Type B pancreatic cell (in vitro differentiated cells): ENCODE measurements at places on chromosomes 12 and 14.

DNA sequence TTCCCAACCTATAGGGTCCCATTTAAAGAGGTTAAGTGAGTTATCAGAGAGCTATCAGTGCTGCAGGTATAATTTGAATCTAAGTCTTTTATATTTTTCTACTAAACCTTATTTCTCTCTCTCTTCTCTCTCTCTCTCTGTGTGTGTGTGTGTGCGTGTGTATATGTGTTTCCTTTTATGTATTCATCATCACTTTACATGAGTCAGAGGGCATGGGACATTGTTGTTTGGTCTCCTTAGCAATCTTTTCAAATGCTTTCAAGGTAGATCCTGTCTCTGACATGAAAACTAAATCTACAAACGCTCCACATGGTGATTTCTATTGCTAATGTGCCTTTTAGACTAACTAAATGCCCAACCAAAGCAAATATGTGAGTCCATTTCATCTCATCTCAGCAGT lies 459.7 kb downstream of the BTG1 start:
- H3K36me3 ChIP-seq = no peaks in the 10 kb centered on the region
- H3K27ac ChIP-seq = no peak overlapping the region
- DNase-seq = no peak
- H3K4me3 ChIP-seq = no peak overlapping the region
- H3K27me3 ChIP-seq = no peaks in the 10 kb centered on the region

DNA sequence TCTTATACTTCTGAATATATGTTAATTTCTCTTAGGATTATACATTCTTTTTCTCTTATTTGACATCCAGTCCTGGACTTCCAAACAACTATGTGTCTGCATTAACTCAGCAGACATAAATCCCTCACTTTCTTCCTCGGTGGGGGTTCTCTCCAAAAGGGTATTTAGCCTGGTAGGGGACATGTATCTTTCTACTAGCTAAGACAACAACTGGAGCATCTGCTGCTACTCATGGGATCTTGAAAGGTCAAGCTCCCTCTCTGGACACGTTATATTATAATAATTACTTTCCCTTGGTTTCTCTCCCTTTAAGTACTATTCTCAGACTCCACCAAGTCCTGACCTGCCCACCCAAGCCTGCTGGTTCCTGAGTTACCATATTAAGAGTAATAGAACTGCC lies 983.7 kb upstream of the FLRT2 start:
- H3K4me1 ChIP-seq = peaks cover 18% of the 10 kb centered on the region
- no peak overlapping the region for H3K4me3 ChIP-seq
- H3K27ac ChIP-seq = no peak overlapping the region
- DNase-seq = no peak

DNA sequence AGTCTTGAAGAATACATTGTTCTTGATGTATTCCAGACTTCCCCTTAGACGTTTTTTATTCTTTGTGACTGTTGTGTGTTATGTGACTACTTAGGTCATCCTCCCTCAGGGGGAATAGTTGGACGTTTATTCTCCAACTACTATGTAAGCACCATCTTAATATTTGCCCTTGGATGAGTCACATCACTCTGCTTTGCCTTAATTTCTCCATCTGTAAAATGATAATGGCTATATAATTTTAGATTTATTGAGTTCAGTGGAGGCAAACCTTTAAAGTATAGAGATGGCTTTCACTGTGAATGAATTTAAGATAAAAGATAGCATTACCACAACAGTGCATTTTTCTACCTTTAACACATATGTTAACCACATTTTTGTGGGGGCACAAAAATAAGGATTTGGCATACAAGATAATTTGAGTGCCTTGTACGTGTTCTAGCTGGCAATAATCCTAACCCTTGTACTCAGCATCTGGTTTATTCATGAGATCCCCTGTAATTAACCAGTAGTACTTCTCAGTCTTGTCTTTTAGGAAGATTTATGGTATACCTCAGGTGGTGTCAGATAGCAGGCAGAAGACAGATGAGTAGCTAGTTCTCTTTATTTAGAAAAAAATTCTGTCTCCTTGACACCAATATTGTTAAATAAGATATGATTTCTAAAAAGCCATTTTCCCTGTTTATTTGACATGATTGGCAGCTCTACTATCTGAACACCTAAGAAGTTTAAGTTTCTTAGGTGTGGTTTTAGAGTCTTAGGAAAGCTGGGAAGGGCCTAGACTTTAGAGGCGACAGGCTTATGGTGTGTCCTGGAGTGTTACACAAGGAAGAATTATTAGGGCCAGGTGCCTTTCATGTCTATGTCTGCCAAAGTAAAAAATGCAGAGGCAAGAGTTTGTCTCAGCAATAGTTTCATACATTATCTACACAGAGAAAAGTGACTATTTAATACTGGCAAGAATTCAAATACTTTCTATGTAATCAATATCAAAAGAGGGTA lies 152.3 kb downstream of the RAD51B start:
- H3K36me3 ChIP-seq = peaks cover 18% of the 10 kb centered on the region
- DNase-seq = no peak
- H3K4me1 ChIP-seq = peaks cover 38% of the 10 kb centered on the region

- H3K27ac ChIP-seq = peak overlapping the region; percentile 36
- H3K4me3 ChIP-seq = no peak overlapping the region
Observed at GRCh38 chr14:99951085-99951484, 114.1 kb upstream of the EVL start.

DNA sequence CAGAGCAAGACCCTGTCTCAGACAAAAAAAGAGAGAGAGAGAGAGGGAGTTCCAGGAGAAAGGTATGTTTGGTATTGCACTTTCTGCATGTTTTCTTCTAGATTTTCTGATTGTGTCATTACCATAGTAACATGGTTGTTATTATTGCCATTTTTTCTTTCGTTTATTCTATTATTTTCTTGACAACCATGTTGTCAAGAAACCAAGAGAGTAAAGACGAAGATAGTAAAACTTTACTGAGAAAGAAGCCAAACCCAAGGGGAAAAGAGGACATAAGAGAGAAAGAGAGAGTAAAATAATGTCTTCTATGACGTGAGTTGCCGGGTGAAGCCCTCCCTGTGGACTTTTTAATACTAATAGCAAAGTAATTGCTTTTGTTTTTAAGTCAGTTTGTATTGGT lies 1186.0 kb upstream of the SEL1L start:
- no peak for DNase-seq
- H3K27me3 ChIP-seq = no peaks in the 10 kb centered on the region
- no peak overlapping the region for H3K4me3 ChIP-seq
- H3K36me3 ChIP-seq = no peaks in the 10 kb centered on the region

DNA sequence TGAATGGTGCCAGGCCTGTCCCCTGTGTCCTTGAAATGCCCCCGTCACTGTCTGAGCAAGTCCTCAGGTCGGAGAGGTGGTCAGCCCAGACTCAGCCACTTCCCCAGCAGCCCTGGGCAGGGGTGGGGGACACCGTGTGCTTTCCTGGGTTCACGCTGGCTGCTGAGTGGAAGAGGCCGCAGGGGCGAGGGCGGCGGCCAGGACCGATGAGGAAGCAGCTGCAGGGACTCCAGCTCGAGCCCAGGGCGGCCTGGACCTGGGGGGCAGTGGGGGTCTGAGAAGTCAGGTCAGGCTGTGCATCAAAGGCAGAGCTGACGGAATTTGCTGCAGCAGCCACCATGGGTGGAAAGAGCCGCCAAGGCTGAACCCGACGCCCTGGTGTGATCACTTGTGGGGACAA lies 28.4 kb downstream of the NOC4L start:
- H3K27ac ChIP-seq = no peak overlapping the region
- H3K27me3 ChIP-seq = peaks cover 24% of the 10 kb centered on the region
- H3K4me1 ChIP-seq = peaks cover 10% of the 10 kb centered on the region
- no peak overlapping the region for H3K4me3 ChIP-seq
- no peaks in the 10 kb centered on the region for H3K36me3 ChIP-seq

- peak overlapping the region; percentile 41 for H3K4me3 ChIP-seq
- no peak overlapping the region for H3K27ac ChIP-seq
- peaks cover 5% of the 10 kb centered on the region for H3K4me1 ChIP-seq
- H3K27me3 ChIP-seq = peaks cover 56% of the 10 kb centered on the region
- no peak for DNase-seq
Observed at GRCh38 chr12:117100251-117100650, 1.0 kb upstream of the TESC start.

DNA sequence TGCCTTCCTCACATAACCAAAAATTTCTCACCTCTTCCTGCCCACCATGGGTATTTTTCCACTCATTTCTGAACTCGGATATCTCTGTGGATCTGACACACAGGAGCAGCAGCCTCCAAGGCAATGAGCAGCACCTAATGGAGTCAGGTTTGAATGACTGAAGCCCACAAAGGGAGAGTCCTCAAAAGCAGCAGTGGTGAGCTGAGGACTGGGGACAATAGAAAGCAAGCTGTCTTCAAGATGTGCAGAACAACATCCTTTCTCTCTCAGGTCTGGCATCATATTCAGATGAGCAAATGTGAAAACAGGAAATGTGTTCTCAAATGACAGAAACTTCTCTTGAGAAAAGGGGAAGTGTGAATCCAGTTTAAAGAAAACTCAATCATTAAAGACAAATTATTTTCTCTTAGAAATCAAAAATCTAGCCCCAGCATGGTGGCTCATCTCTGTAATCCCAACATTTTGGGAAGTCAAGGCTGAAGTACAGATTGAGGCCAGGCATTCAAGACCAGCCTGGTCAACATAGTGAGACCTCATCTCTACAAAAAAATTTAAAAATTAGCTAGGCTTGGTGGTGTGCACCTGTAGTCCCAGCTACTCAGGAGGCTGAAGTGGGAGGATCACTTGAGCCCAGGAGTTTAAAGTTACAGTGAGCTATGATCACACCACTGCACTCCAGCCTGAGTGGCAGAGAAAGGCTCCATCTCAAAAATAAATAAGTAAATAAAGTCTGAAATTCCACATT lies 54.2 kb downstream of the C12orf42 start:
- no peaks in the 10 kb centered on the region for H3K36me3 ChIP-seq
- H3K27ac ChIP-seq = no peak overlapping the region
- no peak for DNase-seq
- H3K27me3 ChIP-seq = no peaks in the 10 kb centered on the region
- H3K4me3 ChIP-seq = no peak overlapping the region

GRCh38 chr14:65803885-65804284 lies 391.4 kb downstream of the FUT8 start:
- H3K36me3 ChIP-seq = no peaks in the 10 kb centered on the region
- H3K27me3 ChIP-seq = peaks cover 9% of the 10 kb centered on the region
- H3K4me1 ChIP-seq = no peaks in the 10 kb centered on the region
- no peak for DNase-seq
- H3K4me3 ChIP-seq = no peak overlapping the region
- H3K27ac ChIP-seq = no peak overlapping the region

DNA sequence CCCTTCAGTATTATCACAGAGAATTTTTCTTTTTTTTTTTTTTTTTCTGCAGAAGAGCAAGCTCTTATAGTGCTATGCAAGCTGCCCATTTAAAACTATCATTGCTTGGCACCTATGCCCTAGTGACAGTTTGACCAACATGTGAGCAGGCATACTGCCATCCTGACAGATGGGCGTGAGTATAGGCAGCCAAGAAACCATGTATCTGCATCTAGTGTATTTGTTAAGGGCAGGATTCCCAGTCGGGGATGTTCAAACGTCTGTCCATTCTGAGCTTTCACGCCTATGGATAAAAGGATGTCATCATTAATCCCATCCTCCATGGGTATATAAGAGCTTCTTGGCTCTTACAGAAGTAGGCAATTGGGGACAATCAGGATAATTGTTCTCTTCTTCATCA lies 8.8 kb downstream of the VRK1 start:
- no peak overlapping the region for H3K27ac ChIP-seq
- DNase-seq = no peak
- H3K4me3 ChIP-seq = no peak overlapping the region
- no peaks in the 10 kb centered on the region for H3K4me1 ChIP-seq

GRCh38 chr12:76674669-76675315 lies 89.1 kb upstream of the ZDHHC17 start:
- no peak for DNase-seq
- no peak overlapping the region for H3K27ac ChIP-seq
- H3K4me1 ChIP-seq = no peaks in the 10 kb centered on the region
- H3K27me3 ChIP-seq = no peaks in the 10 kb centered on the region
- H3K36me3 ChIP-seq = no peaks in the 10 kb centered on the region

DNA sequence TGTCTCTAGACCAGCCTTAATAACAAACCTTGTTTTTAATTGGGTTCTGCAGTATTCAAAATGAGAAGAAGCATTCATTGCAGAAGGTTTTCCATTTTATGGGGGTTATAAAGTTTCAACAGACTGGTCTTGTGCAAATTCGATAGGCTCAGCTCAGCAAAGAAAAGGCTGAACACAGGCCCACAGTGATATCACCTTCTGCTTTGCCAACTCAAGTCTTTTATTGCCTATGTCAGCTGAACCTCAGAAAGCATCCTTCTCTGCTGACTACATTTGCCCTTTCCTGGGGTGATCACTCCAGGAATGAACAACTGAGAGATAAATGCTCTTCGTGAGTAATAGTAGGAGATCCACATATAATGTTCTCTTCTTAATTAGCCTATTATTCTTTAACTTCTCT lies 134.5 kb upstream of the CCDC175 start:
- DNase-seq = no peak
- peaks cover 3% of the 10 kb centered on the region for H3K4me1 ChIP-seq
- no peaks in the 10 kb centered on the region for H3K27me3 ChIP-seq
- H3K4me3 ChIP-seq = no peak overlapping the region
- H3K36me3 ChIP-seq = no peaks in the 10 kb centered on the region
- H3K27ac ChIP-seq = no peak overlapping the region

- no peaks in the 10 kb centered on the region for H3K36me3 ChIP-seq
- no peak overlapping the region for H3K4me3 ChIP-seq
- no peaks in the 10 kb centered on the region for H3K27me3 ChIP-seq
- H3K4me1 ChIP-seq = no peaks in the 10 kb centered on the region
- no peak for DNase-seq
Observed at GRCh38 chr14:80764921-80765507, 176.5 kb downstream of the CEP128 start.

GRCh38 chr14:93987376-93987775 lies 9.7 kb upstream of the CCDC197 start:
- no peak overlapping the region for H3K27ac ChIP-seq
- no peak for DNase-seq
- no peak overlapping the region for H3K4me3 ChIP-seq
- H3K4me1 ChIP-seq = no peaks in the 10 kb centered on the region
- peaks cover 10% of the 10 kb centered on the region for H3K27me3 ChIP-seq

GRCh38 chr14:99247101-99247729 lies 24.8 kb downstream of the BCL11B start:
- peak overlapping the region; percentile 43 for H3K27ac ChIP-seq
- peaks cover 3% of the 10 kb centered on the region for H3K36me3 ChIP-seq
- DNase-seq = no peak

DNA sequence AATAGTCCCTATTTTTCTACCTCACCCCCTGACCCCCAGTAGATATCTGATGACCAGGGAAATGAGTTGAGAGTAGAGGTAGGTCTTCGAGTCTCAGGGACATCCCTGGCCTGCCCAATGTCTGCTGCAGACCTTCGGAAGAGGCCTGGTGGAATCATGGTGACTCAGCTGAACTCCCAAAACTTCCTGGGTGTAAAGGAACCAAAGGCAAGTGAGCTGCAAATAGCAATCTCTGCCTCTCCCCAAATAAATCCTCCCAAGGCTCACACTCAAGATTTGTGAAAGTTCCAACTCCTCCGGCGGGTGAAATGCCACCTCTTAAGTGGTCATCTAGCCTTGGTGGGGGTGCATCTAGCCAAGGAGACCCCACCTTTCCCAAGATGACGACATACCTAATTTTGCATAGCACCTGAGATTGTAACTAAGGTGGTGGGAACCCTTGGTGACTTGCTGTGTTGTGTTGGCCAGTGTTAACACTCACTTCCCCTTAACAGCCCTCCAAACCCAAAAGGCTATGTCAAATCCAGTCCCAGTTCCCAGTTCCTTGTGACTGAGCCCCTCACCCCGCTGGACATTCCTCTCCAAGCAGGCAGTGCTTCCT lies 6.3 kb downstream of the ZFP36L1 start:
- peak; percentile 67 for DNase-seq
- H3K27ac ChIP-seq = peak overlapping the region; percentile 99
- H3K4me1 ChIP-seq = peaks cover 38% of the 10 kb centered on the region
- H3K27me3 ChIP-seq = peaks cover 32% of the 10 kb centered on the region
- peak overlapping the region; percentile 87 for H3K4me3 ChIP-seq
- peaks cover 49% of the 10 kb centered on the region for H3K36me3 ChIP-seq
